ENCODE measurements at places on chromosomes 12 and 14.
A peak's percentile ranks its signal among the peaks of the same experiment; 100 is the strongest.

- DNase-seq = no peak
Measured at GRCh38 chr12:76519538-76519937, 40.0 kb downstream of the OSBPL8 start.

DNA sequence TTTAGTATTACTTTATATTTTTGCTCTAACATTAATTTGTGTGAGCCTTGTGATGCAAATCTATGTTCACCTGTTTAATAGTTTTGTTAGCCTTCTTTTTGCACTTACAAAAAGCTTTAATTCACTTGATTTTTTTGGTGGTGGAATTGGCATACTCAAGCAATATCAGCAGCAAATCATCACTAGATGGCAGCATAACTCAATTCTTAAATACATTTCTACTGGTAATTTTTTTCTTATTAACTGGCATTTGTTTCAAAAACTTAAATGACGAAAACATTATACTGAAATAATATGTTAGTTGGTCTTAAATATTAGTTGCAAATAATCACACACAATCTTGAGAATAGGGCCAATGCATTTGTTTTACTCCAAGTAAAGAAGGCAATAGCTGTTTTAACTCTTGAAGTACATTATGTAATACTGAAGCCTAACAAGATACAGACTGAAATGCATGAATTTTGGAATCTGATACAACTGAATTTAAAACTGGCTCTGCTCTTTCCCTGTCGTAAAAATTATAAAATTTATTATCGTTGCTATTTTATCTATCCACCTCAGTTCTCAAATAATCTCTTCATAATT lies 151.5 kb downstream of the ATXN7L3B start:
- DNase-seq = no peak

- DNase-seq = no peak
Measured at GRCh38 chr14:52044791-52045522, 23.9 kb downstream of the NID2 start.

DNA sequence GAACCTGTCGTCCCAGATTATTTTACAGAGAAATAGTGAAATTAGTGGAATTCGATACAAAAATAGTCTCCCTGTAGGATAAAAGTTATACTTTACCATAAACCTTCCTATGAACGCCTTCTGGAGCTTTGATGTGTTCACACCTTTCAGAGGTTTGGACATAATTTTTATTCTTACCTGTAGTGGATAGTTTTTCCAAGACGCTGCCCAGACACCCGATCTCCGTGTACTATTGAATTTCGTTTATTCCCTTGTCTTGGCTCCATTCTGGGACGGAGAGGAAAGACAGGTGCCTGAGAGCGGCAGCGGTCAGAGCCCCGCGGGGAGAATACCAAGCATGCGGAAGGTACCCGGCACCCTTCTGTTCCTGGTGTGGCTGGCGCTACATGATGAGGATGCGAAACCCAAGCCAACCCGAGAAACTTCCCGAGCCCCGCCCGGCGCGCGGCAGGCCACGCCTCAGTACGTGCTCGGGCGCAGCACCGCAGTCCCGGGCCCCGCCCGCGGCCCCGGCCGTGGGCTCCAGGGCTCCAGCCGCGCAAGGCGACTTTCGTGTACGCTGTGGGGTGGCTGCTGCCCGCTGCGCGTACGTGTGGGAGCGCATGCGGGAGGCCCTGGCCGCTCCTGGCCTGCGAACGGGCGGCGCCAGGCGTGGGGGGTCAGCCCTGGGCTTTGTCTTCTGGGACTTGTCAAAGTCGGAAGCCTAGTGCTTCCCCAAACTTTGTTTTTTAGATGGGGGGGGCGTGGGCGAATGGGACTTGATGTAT lies 11.3 kb upstream of the SNAPC1 start:
- DNase-seq = peak; percentile 70

- DNase-seq = no peak
Measured at GRCh38 chr12:118370601-118371000, 2.1 kb downstream of the TAOK3 start.

DNA sequence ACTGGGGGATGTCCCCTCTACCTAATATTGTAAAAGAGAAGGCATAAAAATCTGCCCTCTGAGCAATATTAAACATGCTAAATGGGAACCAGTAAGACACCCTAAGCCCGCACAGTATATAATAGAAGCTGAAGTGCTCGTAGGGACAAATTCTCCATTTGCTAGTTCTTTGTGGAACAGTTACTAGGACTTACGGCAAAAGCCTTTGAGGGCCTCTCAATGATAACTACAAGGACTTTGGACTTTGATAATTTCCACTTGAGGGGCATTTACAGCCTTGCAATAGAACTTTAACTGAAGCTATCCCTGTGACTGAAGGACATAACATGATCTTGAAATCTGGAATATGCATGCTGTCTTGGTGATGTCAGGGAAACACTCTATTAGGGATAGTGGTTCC lies 111.5 kb upstream of the IFNG-AS1 start:
- DNase-seq = no peak

GRCh38 chr12:40344312-40344711 lies 119.5 kb downstream of the LRRK2 start:
- no peak for DNase-seq

All from hypothalamus (tissue), 51 donors.